NCI-H187 treated with DMSO at 0.1 percent for 48 hours (cell line): ENCODE measurements at places on chromosomes 5 and 9.

DNA sequence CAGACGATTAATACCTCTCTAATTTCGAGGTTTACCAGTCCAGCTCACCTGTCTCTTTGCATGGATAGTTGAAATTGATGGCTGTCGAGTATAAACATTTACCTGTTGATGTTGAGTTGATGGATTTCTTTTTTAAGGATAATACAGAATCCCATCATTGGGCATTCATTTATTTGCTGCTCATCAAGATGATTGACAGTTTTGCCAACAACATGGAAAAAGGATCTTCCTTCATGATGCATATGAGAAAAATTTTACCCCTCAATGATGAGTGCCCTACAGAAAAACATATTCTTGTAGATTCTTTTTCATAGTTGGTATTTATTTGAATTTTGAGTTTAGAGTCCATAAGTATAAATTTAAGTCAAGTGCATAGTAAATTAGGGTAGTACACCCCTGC, 59.2 kb downstream of the ZCCHC7 start:
- no peak for DNase-seq

DNA sequence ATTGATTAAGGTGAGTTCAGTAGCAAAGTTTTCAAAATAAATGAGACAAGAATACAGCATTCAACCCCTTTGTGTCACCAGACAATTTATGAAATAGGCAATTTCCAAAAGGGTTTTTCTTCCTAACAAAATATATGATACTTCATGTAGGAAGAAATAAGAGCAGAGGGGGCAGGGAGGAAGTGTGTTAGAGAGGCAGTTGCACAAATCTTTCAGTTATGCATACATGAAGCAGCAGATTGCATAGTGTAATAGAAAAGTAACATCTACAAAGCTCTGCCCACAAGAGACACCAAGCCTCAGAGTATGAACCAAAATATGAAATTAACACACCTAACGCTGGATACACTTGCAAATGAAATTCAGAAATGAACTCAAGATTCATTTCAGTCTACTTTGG, 157.0 kb downstream of the DENND1A start:
- DNase-seq, result no peak

DNA sequence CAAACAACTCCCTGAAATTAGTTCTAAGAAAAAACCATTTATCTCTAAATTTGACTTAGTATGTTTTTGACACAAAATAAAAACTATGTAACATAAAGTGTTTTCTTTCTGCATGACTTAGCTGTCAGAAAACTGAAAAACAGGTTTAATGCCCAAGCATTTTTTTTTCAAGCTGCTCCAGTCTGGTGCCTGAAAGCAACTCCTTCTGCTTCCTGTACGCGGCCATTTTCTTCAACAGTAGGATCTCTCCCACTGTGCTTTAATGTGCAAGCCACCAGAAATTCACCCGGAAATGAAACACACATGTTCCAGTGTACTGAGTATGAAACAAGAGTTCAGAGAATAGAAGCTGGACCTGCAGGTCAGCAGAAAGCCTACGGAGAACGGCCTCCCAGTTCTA, 161.2 kb downstream of the MED27 start:
- DNase-seq, result no peak

GRCh38 chr5:156394642-156395305, 67.8 kb downstream of the SGCD start:
- no peak for DNase-seq

- no peak for DNase-seq
These were observed 43.8 kb upstream of the ZNF300 start for GRCh38 chr5:150948539-150948938.

- no peak for DNase-seq
These were observed 2.2 kb upstream of the ZNF366 start for GRCh38 chr5:72509401-72509800.

- no peak for DNase-seq
These were observed 52.2 kb upstream of the CKMT2 start for GRCh38 chr5:81180780-81181460.

GRCh38 chr9:69173891-69174615, at the start of gene TJP2:
TSS of gene TJP2 (plus strand) at chr9:69174277. CDS start at chr9:69174373, 96 bp downstream.
- no peak for DNase-seq

GRCh38 chr5:6492934-6493333, 44.3 kb downstream of the UBE2QL1 start:
- DNase-seq, result no peak

DNA sequence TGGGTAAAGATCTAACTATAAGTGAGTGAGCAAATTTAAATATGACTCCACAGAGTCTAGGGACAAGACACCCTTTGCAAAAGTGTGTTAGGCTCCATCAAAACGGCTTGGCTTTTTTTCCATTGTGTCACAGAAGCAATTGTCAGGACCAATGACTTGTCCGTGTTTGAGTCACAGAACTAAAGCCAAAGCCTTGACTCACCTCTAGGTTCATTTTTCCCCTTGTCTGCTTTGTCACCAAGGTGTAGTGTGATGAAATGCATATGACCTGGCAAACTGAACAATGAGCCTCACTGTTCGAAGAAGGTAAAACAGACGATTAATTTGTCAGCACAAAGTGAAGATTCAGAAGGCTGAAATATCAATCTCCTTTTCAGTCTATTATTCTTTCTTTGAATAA, 331.0 kb downstream of the GLIS3 start:
- DNase-seq, result no peak

DNA sequence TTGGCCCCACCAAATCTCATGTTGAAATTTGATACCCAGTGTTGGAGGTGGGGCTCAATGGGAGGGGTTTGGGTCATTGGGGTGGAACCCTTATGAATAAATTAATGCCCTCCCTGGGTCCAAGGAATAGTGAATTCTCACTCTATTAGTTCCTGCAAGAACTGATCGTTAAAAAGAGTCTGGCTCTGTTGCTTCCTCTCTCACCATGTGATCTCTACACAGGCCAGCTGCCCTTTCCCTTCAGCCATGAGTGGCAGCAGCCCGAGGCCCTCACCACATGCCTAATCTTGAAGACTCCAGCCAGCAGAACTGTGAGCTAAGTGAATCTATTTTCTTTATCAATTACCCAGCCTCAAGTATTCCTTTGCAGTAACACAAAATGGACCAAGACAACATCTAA, 106.0 kb downstream of the CAAP1 start:
- no peak for DNase-seq
